ENCODE measurements at places on chromosomes 16 and 17.

- DNase-seq, result peak; percentile 7
These were observed 715 bp downstream of the TLCD3A start for GRCh38 chr17:732902-733720.

DNA sequence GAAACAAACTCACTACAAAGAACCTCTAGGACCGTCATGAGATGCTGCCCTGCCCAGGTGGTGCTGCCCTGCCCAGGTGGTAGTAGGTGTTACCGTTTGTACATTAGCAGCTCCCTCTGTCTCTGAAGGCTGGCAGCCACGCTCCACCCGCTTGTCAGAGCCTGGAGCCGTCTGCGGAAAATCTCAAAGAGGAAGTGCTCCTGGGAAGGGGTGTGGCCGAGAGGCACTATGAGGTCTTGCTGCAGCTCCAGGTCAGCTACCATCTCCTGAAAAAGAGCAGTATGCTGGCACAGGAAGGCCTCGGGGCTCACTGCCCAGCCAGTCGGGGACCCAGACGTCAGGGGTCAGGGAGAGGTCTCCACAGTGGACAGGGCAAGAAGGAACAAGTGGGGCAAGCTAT, 28.3 kb downstream of the ZNF276 start:
- no peak for DNase-seq

GRCh38 chr17:15247891-15248529, 17.1 kb downstream of the PMP22 start:
- DNase-seq, result no peak

DNA sequence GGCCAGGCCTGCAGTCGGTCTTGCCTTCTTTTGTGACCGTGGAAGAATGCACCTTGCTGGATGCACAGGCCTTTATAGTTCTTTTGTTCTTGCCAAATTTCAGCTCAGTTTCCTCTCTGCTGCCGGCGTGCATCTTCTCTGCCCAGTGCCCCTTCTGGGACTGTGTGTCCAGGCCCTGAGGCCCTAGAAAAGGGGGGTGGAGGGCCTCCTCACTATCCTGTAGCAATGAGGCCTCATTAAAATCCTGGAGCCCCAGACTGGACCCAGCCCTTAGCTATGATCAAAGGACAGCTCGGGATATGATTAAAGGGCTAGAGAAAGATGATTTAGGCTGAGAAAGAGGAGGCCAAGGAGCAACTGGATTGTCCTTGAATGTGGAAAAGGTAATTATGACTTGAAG, 229.8 kb downstream of the SEC14L1 start:
- DNase-seq, result no peak

GRCh38 chr17:17567631-17568030, 23.9 kb downstream of the PEMT start:
- no peak for DNase-seq

DNA sequence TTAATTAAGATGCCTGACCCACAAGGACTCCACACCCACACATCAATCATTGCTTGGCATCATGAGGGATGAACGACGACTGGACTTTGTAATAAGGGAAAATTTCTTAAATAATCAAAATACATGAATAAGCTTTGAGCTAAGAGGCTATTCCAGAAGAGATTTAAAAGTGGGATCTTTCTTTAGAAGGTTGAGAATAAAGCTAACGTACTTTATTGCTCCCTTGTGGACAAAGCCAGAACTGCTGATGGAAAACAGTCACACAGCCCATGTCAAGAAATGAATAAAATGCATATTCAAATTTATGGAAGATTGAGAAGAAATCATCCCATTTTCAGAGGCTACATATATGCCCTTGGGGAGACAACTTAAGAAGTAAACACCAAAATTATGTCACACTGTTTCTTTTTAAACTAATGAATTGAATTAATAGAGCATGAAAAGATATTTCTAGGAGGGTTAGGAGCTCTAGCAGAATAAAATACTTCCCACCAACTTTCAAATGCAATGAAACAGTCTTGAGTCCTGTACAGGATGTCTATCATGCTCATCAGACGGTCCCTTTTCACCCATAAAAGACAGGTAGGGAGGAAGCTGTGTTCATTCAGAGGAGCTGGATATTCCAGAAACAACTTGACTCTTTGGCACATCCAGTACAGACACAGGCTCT, 60.2 kb upstream of the PHOSPHO1 start:
- no peak for DNase-seq

DNA sequence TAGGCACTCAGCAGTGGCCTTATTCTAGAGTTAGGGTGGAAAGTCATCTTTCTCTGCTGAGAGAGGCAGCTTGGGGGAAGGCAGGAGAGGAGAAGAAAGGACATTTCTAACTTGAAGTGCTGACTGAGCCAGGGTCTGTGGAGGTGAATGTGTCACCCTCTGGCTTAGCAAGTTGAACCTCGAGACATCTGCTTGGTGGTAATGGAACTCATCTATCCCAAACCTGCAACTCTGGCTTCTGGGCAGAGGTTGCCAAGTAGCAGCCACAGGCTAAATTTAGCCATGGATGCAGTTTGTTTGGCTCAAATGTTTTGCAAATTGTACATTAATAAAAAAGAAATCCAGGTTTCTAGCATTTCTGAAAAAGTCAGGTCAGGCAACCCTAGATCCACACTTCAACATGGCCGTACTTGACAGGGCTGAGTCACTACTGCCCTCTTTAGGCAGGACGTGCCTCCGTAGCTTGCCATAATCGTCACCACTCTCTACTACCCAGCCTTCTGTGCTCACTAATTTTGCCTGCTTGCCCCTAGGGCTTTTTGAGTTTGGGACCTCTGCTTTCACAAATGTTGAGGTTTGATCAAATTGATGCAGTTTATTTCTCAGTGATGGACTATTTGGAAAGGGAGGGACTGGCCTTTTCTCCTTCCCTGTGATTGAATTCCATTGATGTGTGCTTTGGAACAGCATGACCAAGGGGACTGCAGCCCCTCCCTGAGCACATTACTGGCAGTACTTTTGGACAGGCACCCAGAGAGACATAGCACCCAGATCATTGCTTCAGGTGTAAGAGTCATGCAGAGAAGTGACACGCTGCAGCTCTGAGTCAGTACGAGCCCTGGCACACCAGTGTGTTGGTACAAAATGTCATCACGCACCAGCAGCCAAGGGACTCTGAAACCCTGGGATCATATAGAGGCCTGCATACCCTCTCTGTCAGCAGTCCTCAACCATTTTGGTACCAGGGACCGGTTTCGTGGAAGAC, 5.2 kb downstream of the CDH13 start:
- no peak for DNase-seq

- peak; percentile 75 for DNase-seq
These were observed 13.6 kb upstream of the EEF2K start for GRCh38 chr16:22192261-22193062.

DNA sequence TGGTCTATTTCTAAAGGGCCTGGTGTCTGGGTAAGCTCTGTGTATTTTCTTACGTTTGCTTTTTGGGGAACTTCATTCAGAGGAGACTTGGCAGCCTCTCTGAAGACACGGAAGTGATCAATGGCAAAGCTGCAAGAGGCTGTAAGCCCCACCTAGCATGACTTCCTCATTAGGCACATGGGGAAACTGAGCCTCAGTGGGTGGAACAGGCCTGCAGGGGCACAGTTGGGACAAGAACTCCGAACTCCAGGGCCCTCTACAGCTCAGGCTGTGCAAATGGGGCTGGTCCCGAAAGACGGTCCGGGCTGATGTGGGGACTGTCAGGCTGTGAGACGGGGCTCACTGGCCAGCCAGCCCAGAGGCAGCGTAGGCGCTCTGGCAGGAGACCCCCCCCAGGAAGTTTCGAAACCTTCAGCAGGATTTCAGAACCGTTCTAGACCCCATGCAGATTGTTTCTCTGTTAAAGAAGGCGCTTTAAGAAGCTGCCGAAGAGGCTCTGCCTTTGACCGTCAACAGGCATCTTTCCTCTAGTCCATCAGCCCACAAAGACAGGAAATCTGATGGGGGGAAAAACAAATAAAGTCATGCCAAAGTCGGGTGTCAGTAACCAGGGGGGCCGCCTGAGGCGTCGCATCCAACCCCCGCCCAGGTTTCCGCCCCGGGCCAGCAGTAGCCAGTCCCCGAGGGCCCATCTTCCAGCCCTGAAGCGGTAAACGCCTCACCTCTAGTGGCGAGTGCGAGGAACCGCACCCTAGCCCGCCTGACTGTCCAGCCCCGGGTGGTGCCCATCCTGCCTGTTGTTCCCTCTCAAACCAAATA, 79.8 kb upstream of the TBC1D3K start:
- DNase-seq, result peak; percentile 30

- DNase-seq, result no peak
These were observed 24.2 kb downstream of the WNT3 start for GRCh38 chr17:46794318-46794717.

DNA sequence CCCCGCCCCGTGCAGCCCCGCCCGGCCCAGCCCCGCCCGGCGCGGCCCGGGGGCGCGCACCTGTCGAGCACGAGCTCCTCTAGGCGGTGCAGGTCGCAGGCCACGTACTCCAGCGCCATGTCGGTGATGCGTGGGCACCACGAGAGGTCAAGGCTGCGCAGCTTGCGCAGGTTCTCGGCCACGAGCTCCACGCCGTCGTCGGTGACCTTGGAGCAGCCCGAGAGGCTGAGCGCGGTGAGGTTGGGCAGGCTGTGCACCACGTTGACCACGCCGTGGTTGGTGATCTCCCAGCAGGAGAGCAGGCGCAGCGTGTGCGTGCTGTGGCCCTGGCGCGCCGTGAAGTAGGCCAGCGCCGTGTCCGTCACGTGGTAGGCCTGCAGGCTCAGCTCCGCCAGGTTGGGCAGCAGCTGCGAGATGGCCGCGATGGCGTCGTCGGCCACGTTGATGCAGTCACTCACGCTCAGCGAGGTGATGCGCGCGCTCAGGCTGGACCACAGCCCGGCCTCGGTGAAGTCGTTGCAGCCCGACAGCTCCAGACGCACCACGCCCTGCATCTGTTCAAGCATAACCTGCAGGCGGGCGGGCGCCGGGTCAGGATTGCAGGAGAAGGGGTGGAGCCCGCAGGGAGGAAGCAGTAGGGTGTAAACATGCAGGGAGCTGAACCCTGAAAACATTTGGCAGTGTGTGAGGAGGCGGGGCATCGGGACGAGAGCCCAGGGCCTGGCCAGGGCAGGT, 5.3 kb upstream of the WDR24 start:
- DNase-seq, result peak; percentile 68

GRCh38 chr16:75616521-75617010, 6.5 kb downstream of the ADAT1 start:
- peak; percentile 4 for DNase-seq

DNA sequence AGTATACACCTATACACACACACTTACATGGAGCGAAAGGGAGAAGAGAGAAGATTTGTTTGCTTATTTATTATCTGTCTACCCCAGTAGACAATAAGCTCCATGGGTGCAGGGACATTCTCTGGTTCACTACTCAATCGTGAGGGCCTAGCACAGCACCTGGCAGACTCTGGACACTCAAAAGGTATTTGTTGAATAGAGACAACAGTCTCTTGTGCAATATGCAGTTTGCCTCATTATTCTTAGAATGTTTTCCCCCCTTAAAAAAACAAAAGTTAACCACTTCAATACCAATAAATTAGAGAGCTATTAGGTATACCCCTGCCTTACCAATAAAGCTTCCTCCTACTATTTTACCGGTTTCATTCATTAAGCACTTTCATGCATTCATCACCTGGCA, 2.0 kb downstream of the AKAP10 start:
- no peak for DNase-seq

GRCh38 chr17:40105861-40106759, 5.7 kb upstream of the NR1D1 start:
- no peak for DNase-seq

- no peak for DNase-seq
These were observed at the start of gene TBX2 for GRCh38 chr17:61399131-61400065. TBX2 (plus strand) TSS chr17:61399843; CDS start chr17:61400177, 334 bp downstream.

DNA sequence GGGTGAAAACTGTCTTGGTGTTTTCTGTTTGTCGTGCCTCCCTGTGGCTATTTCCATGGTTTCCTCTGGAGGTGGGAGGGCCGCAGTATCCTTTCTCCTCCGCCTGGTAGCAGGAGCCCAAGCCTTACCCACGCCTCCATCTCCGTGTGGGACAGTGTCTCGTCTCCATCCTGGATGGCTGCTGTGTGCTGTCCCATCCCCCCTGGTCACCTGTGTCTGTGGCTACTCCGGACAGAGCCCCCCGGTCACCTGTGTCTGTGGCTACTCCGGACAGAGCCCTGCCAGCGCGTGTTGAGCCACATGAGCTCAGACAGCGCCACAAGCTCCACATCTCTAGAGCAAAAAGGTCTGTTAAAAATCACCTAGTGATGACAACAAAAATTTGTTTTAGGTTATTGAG, 198.2 kb upstream of the CHMP6 start:
- no peak for DNase-seq

DNA sequence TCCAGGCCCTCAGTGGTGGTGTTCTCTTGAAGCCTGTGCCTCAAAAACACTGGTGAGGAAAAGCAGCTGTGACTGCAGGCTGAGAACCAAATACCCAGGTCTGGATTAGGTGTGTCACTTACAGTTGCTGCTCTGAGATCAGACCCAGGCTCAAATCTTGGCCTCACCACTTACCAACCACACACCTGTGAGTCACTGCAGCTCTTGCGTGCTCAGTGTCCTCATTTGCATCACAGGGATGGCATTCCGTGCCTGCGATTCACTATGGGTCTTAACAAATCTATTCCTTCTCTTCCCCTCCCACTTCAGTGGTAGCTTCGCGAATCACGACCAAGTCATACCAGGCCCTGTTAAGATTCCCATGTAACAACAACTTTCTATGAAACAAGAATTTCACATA, 233.4 kb upstream of the HSBP1 start:
- no peak for DNase-seq

DNA sequence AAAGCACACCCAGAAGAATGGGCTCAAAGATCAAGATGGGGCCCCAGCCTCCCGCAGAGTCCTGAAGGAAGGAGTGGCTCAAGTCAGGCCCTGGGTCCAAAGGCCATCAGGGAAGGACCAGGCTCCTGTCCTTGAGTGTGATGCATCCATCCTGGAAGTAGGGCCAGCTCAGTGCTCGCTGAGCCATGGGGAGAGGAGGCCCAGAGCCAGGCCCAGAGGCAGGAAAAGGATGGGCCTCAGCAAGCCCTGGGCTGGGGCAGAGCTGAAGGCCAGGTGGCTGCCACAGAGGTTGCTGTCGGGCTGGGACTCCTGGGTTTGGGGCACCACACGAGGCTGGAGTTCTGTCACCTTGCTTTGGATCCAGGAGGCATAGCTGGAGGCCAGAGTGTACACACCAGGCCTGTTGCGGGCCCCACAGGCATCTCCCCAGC, 3.7 kb downstream of the PRSS8 start:
- no peak for DNase-seq

GRCh38 chr17:70848785-70849184, 679.5 kb downstream of the KCNJ2 start:
- DNase-seq, result no peak

GRCh38 chr17:55283256-55283965, 18.7 kb downstream of the HLF start:
- no peak for DNase-seq
